Anterior cingulate cortex (tissue), 58 donors: ENCODE measurements at places on chromosomes 13 and 19.
A peak's percentile ranks its signal among the peaks of the same experiment; 100 is the strongest.

GRCh38 chr13:98869408-98870090 lies 108.3 kb downstream of the DOCK9 start:
- DNase-seq = no peak

- no peak for DNase-seq
These were observed 2.0 kb downstream of the NPAS1 start for GRCh38 chr19:47021536-47022139.

GRCh38 chr13:33730619-33731018 lies 87.3 kb upstream of the RFC3 start:
- DNase-seq = no peak

GRCh38 chr13:62432906-62433305 lies 1017.3 kb upstream of the PCDH20 start:
- DNase-seq = no peak

GRCh38 chr13:44148159-44148914 lies 225.3 kb upstream of the SERP2 start:
- DNase-seq = peak; percentile 47

GRCh38 chr19:38229585-38230073 lies 5.6 kb upstream of the DPF1 start:
- DNase-seq = peak; percentile 91

DNA sequence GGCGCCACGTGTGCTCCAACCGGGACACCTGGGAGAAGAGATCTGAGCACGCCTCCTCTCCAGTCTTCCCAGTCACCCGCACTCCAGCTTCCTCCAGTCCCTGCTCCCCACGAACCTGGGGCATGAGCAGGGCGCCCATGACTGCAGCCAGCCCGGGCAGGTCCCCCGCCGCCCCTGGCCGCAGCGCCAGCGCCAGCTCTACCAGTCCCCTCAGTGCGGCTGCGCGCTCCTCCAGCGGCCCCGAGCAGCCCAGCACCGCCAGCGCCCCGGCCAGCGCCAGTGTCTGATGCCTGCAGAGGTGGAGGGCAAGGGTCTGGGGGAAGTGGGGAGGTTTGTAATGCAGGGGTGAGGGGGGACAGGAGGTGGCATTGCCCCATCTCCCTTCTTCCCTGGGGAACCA lies 13.1 kb downstream of the SH2D3A start:
- no peak for DNase-seq

DNA sequence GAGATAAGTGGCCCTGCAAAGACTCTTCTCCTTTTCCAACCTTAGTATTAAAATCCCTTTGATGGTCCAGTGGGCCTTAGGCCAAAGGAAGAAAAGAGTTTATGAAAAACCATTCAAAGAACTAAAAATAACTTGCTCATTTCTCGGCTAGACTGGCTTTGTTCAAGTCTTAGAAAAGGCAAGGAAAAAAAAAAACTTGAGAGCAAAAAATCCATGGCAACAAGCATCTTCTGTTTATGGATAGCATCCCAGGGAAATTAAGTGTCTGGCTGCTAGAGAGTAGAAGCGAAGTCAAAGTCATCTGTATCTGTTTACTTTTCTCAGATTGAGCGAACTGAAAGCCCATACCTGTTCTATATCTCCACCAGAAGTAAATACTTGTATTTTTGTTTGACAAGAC lies 129.6 kb downstream of the KCTD15 start:
- DNase-seq = no peak

DNA sequence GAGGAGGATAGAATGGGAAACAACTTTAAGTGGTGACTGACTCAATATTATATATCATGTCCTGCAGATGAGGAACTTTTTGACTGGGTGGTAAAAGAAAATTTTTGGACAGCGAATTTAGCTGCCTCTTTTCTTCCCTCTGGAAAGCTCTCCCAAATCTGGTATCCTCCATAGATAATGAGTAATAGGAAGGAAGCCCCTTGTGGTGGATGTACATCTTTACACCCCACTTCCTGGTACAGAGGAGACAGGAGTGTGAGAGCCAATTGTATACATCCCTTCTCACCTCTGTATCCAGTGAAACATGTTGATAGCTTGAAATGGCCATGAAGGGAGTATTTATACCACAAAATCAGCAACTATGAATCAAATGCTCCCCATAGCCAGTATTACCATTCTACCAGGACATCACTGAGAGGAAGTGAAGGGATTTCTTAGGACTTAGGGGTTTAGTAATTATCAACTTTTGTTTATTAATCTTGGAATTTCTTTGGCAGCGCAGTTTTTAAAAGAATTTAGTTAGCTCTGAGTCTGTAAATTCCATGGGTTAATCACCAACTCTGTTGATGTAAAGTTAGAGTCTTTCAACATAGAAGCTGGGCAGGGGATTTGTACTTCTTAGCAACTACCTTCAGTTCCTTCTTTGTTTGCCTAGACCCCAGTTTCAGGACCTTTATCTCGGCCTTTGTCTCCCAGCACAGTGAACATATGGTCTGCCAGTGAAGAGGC lies 17.0 kb upstream of the TDRD3 start:
- no peak for DNase-seq

- peak; percentile 39 for DNase-seq
These were observed 8.9 kb upstream of the TPM4 start for GRCh38 chr19:16067205-16067938.

- no peak for DNase-seq
These were observed 685 bp downstream of the TCF3 start for GRCh38 chr19:1651568-1652291.

- DNase-seq = no peak
These were observed 5.7 kb upstream of the C5AR1 start for GRCh38 chr19:47303966-47304365.

GRCh38 chr13:75425216-75426009 lies 56.6 kb downstream of the TBC1D4 start:
- no peak for DNase-seq

DNA sequence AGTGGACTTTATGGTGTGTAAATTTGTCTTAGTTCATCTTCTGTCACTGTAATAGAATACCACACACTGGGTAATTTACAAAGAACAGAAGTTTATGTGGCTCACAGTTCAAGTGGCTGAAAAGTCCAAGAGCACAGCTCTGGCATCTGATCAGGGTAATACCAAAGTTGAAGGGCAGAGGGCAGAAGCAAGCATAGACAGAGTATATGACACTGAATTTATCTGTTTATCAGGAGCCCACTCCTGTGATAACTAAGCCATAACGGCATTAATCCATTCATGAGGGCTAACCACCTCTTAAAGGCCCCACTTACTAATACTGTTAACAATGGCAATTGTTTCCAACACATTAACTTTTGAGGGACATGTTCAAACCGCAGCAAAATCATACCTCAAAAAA lies 4.0 kb upstream of the RFXAP start:
- DNase-seq = no peak

DNA sequence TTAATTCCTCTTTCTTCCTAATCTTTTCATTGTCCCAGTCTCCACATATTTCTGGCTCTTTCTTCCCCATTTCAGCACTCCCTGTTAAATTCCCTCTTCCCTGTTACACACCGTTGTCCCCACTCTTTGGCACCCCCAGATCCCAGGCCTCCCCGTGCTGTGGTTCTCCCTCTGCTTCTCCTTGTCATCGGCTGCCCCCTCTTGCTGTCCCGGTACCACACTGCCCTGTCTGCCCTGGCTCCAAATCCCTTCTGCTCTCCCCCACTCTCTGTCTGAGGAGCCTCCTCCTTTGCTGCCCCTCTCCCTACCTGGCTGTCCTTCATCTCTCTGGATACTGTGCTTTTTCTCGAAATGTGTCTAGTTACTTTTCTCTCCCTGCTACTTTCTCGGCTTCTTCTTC lies 983 bp downstream of the ZNF415 start:
- no peak for DNase-seq

DNA sequence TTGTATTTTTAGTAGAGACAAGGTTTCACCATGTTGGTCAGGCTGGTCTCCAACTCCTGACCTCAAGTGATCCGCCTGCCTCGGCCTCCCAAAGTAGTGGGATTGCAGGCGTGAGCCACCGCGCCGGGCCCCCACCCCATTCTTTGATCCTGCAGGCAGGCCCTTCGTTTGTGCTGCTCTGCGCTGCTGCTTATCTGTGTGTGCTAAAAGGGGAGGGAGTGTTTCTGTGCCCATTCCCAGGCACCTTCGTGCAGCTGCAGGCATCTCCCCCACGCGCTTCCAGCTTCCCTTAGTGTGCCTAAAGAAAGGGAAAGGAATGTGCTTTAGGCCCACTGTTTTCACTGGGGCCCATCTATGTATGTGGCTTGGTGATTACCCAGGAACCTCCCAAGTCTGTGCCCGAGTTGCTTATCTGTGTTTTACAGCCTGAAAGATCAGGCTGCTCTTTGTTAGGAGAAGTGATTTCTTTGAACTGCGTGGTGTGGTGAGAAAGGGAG lies 27.2 kb downstream of the EPN1 start:
- no peak for DNase-seq

GRCh38 chr19:50882188-50882587 lies 8.9 kb downstream of the KLK2 start:
- DNase-seq = no peak

DNA sequence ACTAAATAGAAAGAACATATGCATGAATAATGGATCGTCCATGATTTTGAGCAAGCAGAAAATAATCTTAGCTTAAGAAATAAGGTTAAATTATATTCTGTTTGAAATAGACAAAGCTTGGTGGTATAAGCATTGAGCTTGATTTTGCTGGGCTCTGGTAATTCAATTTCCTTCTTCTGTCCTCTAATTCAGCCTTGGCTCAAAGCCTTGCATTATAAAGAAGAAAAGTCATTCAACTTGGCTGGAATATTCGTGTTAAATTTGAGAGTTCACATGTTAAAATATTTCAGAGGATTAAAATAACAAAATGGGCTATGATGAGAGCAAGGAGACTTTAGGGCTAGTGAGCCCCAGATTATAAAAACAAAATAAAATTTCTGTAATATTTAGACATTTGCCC lies 415.4 kb upstream of the PCDH20 start:
- DNase-seq = no peak

DNA sequence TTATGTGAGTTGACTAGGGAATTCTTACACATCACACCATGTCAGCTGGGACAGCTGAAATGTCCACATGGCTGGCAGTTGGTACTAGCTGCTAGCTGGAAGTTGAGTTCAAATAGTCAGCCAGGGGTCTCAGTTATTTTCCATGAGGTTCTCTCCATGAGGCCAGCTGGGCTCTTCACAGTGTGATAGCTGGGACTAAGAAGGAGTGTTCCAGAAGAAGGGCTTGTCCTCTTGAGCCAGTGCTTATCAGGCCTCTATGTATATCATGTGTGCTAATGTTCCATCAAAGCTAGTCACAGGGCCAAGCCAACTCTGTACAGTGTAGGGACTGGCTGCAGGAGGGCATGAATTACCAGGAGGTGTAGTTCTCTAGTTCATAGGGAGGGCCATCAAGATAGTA lies 11.8 kb downstream of the USPL1 start:
- DNase-seq = no peak

- DNase-seq = peak; percentile 29
These were observed 15.9 kb upstream of the SLC35E1 start for GRCh38 chr19:16587833-16588823.

- no peak for DNase-seq
These were observed 19.8 kb upstream of the ZNF331 start for GRCh38 chr19:53518121-53518520.

DNA sequence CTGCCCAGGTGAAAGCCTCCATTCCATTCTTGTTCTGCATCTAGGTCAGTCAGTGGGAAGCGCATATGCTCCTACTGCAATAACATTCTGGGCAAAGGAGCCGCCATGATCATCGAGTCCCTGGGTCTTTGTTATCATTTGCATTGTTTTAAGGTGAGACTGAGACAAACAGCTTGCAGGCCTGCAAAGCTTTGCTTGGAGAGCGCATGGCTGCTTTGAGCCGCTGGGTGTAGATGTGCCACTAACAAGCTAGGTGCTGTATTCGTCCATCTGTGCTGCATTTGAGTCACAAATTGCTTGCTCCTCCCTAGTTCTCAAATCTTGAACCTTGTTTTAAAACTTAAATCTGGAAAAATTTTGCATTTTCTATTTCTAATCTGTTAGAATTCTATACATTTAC lies 219.1 kb downstream of the LMO7 start:
- no peak for DNase-seq

DNA sequence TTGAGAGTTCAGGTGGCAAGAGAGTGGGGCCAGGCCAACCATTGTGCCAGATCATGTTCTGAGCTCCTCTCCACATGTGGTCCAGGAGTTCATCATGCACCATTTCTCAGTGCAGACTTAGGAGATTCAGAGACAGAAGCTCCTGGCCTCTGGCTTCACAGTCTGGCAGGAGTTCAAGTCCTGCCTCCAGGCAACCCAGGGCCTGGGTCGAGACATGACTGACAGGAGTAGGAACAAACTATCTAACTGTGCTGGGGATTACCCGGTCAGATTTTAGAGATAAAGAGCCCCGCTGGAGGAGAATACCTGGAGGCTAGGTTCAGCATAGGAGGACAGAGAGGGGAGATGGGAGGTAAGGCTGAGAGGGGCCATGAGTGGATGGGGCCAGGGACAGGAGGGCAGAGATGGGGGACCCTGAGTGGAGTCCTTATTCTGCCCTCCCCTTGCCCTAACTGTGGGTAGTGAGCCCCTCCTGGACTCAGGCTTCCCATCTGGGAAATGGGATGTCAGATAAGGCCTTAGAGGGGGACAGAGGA lies 906 bp upstream of the CYP4F11 start:
- DNase-seq = no peak

DNA sequence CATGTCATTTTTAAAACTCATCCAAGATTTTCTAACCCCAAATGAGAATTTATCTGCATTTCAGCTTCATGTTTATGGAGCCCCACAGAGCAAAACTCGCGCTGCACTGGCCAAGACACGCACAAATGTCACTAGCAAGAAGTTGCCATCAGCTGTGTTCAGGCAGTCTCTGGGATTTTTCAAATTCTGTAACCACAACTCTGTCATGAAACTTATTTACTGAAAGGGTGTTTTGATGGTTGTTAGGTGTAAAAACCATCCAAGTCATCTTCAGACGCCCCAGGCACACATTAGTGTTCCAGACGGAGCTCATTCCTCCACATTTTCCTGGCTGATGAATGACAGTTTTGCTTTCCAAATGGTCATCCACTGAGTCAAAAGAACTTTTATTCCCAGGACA lies 63.4 kb downstream of the SLC7A1 start:
- no peak for DNase-seq
